ENCODE measurements at places on chromosomes 2 and 18. TPM values are rescaled to one million over a fixed set of nuclear protein-coding genes. Genes with fewer than 3 reads are reported as not detected.

- no peak overlapping the region for H3K4me3 ChIP-seq
- H3K27me3 ChIP-seq, result no peaks in the 10 kb centered on the region
- no peak for DNase-seq
Observed at GRCh38 chr2:191402966-191403565, 157.9 kb downstream of the MYO1B start.

GRCh38 chr2:238106339-238106697, 6.2 kb downstream of the ESPNL start:
- no peaks in the 10 kb centered on the region for H3K36me3 ChIP-seq
- no peaks in the 10 kb centered on the region for H3K4me1 ChIP-seq
- no peak for DNase-seq
- no peaks in the 10 kb centered on the region for H3K27me3 ChIP-seq
- H3K4me3 ChIP-seq, result no peak overlapping the region

GRCh38 chr2:127183771-127184170, 36.3 kb downstream of the CYP27C1 start:
- H3K27me3 ChIP-seq, result no peaks in the 10 kb centered on the region
- no peaks in the 10 kb centered on the region for H3K36me3 ChIP-seq
- H3K4me1 ChIP-seq, result no peaks in the 10 kb centered on the region
- H3K4me3 ChIP-seq, result no peak overlapping the region
- no peak overlapping the region for H3K27ac ChIP-seq

GRCh38 chr2:3488061-3488531, 31.2 kb downstream of the ADI1 start:
- H3K36me3 ChIP-seq, result peaks cover 6% of the 10 kb centered on the region
- DNase-seq, result no peak
- no peak overlapping the region for H3K27ac ChIP-seq
- H3K27me3 ChIP-seq, result no peaks in the 10 kb centered on the region

DNA sequence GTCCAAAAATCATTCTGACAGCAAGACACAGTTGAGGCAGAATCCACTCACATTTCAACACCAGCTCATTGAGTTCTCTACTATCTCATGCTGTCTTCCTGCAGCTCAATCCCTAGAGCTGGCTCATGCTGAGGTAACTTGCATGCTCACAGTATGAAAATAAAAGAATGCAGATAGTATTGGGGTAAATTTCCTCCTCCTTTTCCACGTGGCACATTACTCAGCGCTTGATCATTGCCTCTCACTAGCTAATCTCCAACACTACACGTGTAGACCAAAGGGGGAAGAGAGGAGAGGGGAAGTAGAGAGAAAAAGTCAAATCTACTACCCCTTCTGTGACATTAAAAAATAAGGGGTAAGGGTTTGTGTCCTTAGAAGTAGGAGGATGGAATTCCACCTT, 300.6 kb downstream of the AFF3 start:
- H3K27me3 ChIP-seq, result no peaks in the 10 kb centered on the region
- no peak overlapping the region for H3K27ac ChIP-seq
- no peak for DNase-seq
- no peaks in the 10 kb centered on the region for H3K4me1 ChIP-seq

- no peaks in the 10 kb centered on the region for H3K36me3 ChIP-seq
- H3K4me3 ChIP-seq, result no peak overlapping the region
- H3K4me1 ChIP-seq, result no peaks in the 10 kb centered on the region
Observed at GRCh38 chr2:20602803-20603202, 48.1 kb downstream of the HS1BP3 start.

DNA sequence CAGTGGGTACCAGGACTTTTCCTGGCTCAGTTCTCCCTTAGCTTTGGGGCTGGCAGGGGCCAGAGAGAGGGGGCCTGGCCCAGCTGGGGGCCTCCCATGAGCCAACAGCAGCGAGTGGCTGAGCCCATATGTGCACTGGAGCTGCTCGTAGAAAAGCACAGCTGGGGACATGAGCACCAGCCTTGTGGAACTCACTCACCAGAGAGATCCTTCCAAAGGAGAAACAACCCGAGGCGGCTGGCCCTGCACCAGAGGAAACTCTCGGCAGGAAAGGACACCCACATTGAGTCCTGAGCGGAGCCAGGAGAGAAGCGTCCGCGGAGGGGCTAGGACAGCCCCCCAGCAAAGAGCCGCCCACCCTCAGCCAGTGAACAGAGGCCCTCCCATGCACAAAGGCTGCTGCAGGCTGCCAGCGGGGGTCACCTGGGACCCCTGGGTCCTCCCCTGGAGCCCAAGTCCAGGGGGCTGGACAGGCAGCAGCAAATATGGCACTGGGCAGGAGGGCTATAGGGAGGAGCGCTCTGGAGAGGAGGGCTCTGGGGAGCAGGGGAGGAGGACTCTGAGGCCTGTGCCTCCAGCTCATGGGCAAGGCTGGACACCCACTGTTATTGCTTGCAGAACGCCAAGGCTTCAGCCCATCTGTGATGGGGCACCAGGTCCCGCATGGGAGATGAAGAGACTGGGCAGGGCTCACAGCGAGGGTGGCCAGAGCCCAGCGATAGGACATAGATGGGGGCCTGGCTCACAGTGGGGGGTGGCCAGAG, 42.1 kb upstream of the SNED1 start:
- peak; percentile 41 for DNase-seq
- H3K4me3 ChIP-seq, result no peak overlapping the region
- H3K36me3 ChIP-seq, result no peaks in the 10 kb centered on the region
- H3K4me1 ChIP-seq, result peaks cover 12% of the 10 kb centered on the region

GRCh38 chr18:70426818-70427217, 138.0 kb downstream of the SOCS6 start:
- H3K27me3 ChIP-seq, result no peaks in the 10 kb centered on the region
- no peak overlapping the region for H3K27ac ChIP-seq
- H3K36me3 ChIP-seq, result no peaks in the 10 kb centered on the region
- H3K4me3 ChIP-seq, result no peak overlapping the region
- peaks cover 17% of the 10 kb centered on the region for H3K4me1 ChIP-seq

GRCh38 chr2:218015586-218016521, 13.1 kb upstream of the TNS1 start:
- DNase-seq, result no peak

GRCh38 chr2:189803431-189803830, 19.2 kb downstream of the PMS1 start:
- H3K36me3 ChIP-seq, result peaks cover 41% of the 10 kb centered on the region
- H3K27me3 ChIP-seq, result no peaks in the 10 kb centered on the region
- no peak overlapping the region for H3K4me3 ChIP-seq
- H3K27ac ChIP-seq, result no peak overlapping the region

GPR35 gene
- total RNA-seq, result 0.13 TPM

NEUROD1 gene
- total RNA-seq, result not detected

TNS1 gene
- total RNA-seq, result 9.8 TPM
